Activated T-helper 1 cell treated with anti-CD3 and anti-CD28 coated beads, Interleukin-2, amount 50 U/mL, for 16 hours (primary cell): ENCODE measurements at places on chromosomes 2 and 18.

- DNase-seq, result no peak
Measured at GRCh38 chr18:2656981-2657512, 1.5 kb downstream of the SMCHD1 start.

GRCh38 chr18:56541793-56542192 is 96.6 kb downstream of the TXNL1 start:
- DNase-seq, result no peak

DNA sequence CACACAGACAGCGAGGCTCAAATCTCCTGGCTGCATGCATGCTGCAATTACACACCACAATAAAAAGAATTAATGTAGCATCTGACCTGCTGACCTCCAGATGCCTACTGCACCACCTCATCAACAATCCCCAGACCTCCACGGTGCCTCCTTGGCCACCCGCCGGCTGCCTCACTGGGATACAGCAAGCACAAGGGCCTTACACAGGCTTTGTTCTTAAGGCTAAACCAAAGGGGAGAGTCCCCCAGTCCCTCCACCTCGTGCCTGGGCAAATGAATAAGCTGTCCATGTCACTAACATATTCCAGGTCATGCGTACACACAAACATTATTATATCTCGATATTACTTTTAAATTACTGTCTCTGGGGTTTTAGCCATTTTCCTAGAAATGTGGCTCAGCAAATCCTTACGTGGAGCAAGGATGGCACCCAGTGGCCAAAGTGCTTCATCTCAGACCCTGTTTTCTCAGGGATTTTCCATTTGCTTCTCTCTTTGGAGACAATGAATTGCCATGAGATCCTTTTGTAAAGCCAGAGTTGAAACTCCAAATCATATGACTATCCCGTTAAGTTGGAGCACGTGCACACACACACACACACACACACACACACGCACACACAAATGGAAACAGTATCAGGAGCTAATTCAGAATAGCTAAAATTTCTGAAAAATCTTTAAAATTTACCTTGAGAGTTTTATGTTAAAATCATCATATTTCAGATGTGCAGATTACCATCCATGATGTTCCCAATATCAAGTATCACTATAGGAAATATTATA is 313.8 kb downstream of the PDE11A start:
- no peak for DNase-seq

GRCh38 chr2:79580175-79580574 is 67.3 kb downstream of the CTNNA2 start:
- no peak for DNase-seq
